Activated CD4-positive, alpha-beta T cell treated with anti-CD3 and anti-CD28 coated beads, Interleukin-2, amount 50 U/mL, for 24 hours (primary cell): ENCODE measurements at places on chromosomes 3 and 15.

DNA sequence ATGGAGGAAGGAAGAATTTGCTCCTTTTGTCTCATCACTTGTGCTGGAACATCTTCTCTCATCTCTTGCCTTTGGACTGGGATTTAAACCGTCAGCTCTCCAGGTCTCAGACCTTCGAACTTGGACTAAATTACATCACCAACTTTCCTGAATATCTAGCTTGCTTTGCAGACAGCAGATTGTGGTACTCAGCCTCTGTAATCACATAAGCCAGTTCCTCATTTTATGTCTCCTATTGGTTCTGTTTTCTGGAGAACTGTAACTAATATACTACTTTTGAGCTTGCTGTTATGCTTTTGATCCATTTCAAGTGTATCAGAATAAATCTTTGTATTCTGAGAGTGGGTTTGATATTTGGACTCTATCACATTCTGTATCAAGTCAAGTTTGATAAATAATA, 164.3 kb upstream of the VEPH1 start:
- no peak for DNase-seq

- no peak for DNase-seq
Observed at GRCh38 chr3:121963608-121964007, 58.4 kb downstream of the ILDR1 start.

GRCh38 chr3:196541684-196542445, 26.5 kb downstream of the WDR53 start:
- DNase-seq, result no peak

GRCh38 chr15:85047271-85047948, 65.8 kb downstream of the PDE8A start:
- no peak for DNase-seq

- DNase-seq, result no peak
Observed at GRCh38 chr15:84983711-84984110, 2.1 kb downstream of the PDE8A start.

DNA sequence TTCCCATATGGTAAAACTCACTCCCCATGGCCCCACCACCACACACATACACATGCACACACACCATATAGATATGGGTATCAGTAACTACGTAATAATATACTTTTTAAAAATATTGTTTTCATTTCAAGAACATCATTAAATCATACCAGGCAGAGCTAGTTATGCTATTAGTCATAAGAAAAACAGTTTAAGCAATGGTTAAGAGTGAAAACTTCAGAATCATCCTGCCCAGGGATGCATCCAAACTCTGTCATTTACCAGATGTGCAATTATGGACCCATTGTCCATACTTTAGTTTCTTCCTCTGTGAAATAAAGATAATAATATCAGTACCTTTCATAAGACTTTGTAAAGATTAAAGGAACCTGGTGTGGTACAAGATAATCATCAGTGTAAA, 608.3 kb downstream of the RBMS3 start:
- no peak for DNase-seq

DNA sequence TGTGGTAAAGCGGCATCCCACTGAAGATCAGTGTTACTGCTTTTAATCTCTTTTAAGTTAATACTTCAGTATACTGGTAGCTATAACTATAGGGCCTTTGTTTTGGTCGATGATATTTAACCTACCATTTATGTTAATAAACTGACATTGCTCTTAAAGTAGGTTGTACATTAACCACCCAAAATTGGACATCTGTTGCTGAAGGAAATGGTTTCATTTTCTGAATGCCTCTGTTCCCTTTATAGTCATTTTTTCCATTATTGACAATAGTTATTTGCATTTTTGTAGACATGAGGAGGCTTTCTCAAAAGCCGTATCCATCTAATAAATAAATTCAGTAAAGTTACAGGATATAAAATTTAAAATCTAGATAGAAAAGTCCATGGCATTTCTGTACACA, 252.4 kb upstream of the UBE2E1 start:
- DNase-seq, result no peak

GRCh38 chr15:48696627-48697312, 51.3 kb upstream of the FBN1 start:
- DNase-seq, result no peak

DNA sequence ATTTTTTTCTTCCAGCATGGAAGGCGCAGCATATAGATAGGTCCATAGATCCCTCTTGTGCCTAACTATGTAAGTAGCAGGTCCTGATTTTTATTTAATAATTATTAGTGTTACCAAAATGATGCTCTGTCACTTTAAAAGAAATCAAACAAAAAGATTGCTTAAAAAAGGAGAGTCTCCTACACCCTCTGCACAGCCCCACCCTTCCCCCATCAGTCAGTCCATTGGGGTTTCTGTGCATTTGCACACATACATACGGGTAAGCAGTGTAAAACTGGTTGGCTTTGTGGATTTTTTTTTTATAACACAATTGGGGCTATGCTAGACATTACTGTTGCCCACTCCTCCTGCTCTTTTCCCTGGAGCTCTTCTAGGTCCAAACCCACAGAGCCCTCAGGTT, 7.0 kb upstream of the RPP14 start:
- no peak for DNase-seq

DNA sequence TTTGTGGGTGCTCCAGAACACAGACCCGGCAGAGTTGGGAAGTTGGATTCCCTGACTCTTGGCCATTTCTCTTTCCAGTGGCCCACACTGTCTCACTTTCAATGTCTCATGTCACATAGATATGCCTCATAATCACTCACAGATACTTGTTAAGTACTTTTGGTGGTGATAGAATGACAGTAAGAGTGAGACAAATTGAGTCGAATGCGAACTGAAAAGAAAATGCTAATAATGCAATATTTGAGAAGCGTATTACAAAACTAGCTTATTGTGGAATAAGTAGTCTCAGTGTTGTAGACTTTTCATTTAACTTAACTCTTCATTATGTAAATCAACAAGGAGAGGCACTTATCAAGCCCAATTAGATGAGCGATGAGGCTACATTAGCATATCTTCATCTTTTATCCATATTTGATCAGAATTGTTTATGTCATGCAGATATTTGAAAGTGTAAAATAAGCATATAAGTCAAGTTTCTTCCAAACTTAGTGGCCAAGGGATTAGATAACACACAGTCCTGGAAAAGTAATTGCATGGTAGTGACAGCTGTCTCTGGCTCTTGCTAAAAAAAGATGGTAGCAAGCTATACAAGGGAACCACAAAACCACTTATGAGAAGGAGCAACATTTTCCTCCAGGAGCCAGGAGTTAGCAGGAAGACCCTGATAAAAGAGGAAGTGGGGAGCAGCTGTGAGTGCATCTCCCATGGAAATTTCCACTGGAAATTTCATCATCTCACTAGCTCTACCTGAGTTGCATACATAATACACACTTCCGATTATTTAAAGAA, 243.6 kb downstream of the ARRDC4 start:
- no peak for DNase-seq

DNA sequence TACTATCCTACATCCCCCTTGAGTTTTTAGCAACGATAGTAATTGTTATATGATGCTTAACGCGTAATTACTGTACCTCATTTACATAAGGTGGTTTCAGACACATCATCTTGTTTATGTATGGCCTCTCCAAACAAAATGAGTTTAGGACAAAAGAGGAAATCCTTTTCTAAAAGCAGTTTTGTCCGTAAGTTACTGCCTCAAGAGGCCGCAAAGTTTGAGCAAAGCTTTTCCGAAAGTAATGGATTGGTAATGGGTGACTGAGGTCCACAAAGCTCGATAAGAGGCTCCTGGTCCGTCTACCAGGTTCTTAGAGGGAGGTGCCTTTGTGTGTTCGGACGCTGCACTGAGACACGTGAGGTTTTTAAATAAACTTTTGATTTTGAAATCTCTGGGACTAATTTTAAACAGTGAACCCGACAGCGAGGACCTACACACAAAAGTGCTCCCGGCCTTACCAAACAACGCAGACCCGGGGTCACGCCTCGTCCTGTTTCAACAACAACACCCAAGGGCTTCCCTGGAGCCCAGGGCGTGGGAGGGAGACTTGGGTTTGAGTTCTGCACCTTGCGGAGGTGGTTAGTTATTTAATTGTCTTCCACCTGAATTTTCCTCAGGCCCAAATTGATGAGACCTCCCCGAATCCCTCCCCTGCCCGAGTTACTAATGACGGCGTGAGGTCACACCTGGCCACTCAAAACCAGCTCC, 456 bp upstream of the C15orf61 start:
- no peak for DNase-seq

DNA sequence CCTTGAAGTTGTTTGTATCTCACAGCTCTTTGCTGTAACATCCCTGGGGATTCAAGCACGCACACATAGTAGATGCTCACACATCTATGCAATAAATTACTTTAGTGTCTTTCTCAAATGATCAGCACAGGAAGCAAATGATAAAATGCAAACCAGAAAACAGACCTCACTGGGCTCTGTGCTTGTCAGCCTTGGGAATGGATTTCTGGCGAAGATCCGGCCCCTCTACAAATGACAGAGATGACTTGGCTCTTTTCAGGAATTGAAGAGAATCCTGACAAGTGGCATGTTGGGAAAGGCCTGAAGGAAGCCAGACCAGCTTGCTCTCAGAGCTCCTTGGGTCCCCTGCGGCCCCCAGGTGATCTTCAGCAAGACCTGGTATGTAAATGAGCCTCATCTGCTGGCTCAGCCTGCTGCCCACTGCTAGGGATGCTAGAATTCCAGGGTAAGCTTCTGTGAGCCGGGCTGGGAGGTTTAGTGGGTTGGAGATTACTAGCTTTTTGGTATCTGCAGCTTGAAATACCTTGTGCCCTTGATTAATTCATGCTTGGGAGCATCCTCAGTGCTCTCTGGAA, 54.1 kb downstream of the LPP start:
- no peak for DNase-seq

DNA sequence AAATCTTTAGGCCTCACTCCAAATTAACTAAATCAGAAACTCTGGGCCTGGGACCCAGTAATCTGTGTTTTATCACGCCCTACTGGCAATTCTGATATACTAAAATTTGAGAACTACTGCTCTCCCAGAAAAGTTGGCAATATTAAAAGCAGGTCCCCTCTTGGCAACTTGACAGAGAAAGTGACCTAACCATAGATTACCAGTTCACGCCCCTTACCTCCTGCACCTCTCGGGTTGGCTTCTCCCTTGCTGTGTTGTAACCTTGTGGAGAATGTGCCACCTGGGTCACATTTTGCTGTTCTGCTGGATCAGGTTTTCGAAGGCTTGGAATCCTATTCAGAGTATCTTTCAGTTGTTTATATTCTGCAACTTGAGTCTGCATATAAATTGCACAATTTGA, 59.1 kb downstream of the GOLIM4 start:
- DNase-seq, result no peak

DNA sequence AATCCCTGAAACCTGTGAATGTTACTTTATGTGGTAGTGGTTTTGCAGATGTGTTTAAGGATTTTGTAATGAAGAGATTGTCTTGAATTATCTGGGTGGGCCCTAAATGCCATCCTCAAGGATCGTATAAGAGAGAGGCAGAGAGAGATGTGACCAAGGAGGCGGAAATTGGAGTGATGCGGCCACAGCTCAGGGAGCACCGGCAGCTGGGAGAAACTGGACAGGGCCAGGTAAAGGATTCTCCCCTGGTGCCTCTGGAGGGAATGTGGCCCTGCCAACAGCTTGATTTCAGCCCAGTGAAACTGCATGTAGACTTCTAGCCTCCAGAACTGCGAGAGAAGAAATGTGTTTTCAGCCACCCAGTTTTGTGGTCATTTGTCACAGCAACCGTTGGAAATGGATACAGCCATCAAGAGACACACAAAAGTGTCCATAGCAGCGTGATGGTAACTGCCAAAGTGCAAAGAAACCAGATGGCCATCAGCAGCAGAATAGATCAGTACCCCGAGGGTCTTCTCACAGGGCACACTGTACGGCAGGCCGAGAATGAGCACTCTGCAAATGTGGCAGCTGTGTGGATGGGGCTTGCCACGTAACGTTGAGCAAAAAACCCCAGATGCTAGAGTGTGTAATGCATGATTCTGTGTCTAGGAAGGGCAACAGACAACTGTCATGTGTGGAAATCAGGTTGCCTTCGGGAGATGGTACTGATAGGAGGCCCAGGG, 12.2 kb downstream of the APBA2 start:
- no peak for DNase-seq

DNA sequence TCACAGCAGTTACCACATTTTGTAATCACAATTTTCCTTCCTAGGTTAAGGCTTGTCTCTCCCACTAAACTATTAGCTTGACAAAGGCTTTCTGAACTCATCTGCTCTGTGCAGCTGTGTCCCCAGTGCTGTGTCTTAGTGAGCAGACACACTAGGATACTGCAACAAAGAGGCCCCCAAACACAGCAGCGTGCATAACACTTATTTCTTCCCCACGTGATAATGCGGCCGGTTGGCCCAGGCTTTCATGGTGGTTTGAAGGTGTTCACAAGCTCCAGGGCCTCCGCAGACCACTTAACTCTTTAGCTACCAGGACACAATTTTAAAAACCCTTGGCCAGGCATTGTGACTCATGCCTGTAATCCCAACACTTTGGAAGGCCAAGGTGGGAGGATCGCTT, 2.2 kb upstream of the HDAC11 start:
- DNase-seq, result no peak

- DNase-seq, result no peak
Observed at GRCh38 chr15:74773329-74773728, 8.6 kb upstream of the CSK start.

GRCh38 chr3:55487381-55488241, 505 bp upstream of the WNT5A start:
- no peak for DNase-seq

DNA sequence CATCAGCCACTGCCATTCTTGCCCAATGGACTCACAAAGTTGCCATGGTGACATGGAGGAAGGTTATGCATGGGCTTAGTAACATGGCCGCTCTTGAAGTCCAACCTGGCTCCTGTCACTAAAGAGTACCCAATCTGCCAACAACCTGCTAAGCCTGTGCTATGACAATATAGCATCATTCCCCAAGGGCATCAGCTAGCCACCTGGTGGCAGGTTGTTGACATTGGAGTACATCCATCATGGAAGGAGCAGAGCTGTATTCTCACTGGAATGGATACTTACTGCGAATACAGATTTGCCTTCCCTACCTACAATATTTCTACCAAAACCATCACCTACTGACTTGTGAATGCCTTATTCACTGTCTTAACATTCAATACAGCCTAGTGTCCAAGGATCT, 138.9 kb upstream of the RORA start:
- DNase-seq, result no peak

DNA sequence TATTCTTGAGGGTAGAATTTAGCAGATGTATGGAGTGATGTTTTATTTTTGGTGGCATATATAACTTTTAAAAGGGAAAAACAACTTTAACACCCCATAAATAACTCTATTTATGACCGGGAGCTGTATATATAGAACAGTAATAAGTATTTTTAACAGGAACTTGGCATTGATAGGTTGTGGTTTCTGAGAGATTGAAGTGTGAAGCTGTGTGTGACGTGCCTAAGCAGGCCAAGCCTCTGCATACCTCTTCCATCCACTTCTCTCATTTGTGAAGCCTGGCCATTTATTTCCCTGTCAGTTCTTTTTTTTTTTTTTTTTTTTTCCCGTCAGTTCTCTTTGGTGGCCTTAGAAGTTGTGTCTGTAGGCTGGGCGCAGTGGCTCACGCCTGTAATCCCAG, 23.0 kb downstream of the RBM5 start:
- DNase-seq, result no peak

GRCh38 chr3:33364531-33365128, 75.6 kb downstream of the UBP1 start:
- no peak for DNase-seq
